ENCODE measurements at places on chromosomes 2 and 18. TPM values are rescaled to one million over a fixed set of nuclear protein-coding genes. Genes with fewer than 3 reads are reported as not detected.

The RUFY4 gene
- 0.55 TPM for total RNA-seq

GRCh38 chr2:24972315-24972961, 683 bp upstream of the DNAJC27 start:
- DNase-seq, result peak; percentile 54

The THOC1 gene
- total RNA-seq, result 49.4 TPM

The TTR gene
- total RNA-seq, result not detected

DNA sequence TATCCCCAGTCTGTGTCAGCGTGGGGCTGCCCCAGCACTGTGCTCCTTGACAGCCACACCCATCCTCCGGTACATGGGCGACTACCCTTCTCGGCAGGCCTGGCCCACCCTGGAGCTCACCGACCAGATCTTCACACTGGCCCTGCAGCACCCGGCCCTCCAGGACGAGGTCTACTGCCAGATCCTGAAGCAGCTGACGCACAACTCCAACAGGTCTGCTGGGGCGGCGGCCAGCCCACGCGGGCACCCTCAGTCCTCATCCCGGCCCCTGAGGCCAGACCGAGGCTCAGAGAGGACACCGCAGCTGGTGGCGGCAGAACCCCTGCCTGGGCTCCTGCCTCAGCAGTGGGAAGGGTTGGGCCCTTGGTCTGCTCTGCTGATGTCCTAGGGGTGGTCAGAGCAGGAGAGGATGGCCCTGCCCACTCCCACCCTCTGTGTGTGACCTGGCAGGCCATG, 14.4 kb upstream of the GPR17 start:
- DNase-seq, result no peak

Measured in activated CD8-positive, alpha-beta T cell treated with anti-CD3 and anti-CD28 coated beads, Interleukin-2, amount 10 ng/mL, durations not matched to agents 7 days and 5 days (primary cell).